ENCODE measurements at places on chromosomes 3 and 15.

DNA sequence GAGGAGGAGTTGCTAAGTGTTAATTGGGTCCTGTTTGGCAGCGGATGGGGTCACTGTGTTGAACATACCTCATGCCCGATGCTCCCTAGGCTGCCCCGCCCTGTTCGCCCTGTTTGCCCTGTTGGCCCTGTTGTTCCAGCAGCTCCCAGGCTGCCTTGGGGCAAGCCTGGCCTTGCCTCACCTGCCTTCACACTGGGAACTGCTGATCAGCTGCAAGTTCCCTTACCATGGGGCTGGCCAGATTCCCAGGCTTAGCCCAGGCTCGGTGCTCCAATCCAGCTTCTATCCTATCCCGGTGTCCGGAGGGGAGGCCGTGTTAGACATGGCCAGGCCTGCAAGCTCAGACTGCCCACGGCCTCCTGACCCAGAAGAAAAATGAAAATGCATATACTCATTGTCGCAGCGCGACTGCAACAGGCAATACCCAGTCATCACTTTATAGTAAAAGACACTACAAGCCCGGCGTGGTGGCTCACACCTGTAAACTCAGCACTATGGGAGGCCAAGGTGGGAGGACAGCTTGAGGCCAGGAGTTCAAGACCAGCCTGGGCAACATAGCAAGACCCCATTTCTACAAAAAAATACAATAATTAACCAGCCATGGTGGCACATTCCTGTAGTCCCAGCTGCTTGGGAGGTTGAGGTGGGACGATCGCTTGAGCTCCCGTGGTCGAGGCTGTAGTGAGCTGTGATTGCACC lies 42.9 kb upstream of the ZNF710 start:
- no peak for DNase-seq

- no peak for DNase-seq
These were observed 188.3 kb downstream of the RSL24D1 start for GRCh38 chr15:55008421-55008820.

- peak; percentile 19 for DNase-seq
These were observed 472.8 kb downstream of the SHQ1 start for GRCh38 chr3:72375237-72376076.

DNA sequence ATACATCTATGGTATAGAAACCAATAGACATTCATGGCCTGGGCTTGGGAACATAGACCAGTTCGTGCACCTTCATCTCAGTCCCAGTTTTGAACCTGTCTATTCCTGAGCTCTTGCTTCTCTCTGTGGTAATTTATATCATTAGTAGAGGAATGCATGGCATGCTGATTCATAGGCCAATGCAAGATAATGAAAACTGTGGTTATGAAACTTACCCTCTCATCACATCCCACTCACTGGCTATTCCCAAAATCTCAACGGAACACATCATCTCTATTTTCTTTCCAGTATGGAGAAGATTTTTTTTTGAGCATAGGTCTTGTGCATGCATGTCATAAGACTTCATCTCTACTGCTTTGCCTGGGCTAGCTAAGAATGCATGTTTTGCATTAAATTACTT lies 18.7 kb upstream of the P2RY12 start:
- no peak for DNase-seq

DNA sequence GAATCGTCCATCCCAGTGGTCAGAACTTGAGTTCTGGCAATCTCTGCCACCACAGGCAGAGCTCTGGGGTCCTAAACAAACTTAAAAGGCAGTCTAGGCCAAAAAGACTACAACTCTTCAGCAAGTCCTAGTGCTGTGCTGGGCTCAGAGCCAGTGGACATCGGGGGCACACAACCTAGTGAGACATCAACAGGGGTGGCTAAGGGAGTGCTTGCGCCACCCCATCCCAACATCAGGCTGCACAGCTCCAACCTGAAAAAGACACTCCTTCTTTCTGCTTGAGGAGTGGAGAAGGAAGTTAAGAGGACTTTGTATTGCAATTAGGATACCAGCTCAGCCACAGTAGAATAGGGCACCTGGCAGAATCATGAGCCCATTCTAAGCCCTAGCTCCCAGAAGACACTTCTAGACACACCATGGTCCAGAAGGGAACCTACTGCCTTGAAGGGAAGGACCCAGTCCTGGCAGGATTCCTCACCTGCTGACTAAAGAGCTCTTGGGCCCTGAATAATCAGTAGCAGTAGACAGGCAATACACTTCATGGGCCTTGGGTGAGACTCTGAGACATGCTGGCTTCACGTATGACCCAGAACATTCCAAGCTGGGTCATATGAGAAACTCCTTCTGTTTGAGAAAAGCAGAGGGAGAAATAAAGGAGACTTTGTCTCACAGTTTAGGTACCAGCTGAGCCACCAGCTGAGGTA lies 72.0 kb downstream of the TFDP2 start:
- no peak for DNase-seq

GRCh38 chr3:84444726-84445521 lies 513.9 kb upstream of the CADM2 start:
- no peak for DNase-seq

GRCh38 chr3:965826-966225 lies 127.0 kb upstream of the CNTN6 start:
- no peak for DNase-seq

DNA sequence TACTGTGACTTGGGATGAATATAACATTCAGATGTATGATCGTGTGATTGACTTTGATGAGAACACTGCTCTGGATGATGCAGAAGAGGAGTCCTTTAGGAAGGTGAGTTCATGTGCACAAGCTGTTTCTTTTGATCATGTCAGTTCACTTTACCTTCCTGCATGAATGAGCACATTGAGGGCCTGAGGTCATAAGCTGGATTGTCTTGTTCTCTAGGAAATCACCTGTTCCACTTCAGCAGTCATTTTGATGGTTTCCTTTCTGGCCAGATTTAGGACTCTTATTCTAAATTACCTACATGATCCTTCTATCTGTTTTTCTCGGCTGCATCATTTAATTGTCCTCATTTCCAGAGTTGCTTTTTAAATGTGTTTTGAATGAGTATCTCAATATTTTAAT lies 4.1 kb downstream of the RCN2 start:
- DNase-seq, result no peak

GRCh38 chr3:4425707-4426106 lies 41.4 kb downstream of the SUMF1 start:
- no peak for DNase-seq

- no peak for DNase-seq
These were observed 248.7 kb upstream of the CBLB start for GRCh38 chr3:106117490-106117858.

DNA sequence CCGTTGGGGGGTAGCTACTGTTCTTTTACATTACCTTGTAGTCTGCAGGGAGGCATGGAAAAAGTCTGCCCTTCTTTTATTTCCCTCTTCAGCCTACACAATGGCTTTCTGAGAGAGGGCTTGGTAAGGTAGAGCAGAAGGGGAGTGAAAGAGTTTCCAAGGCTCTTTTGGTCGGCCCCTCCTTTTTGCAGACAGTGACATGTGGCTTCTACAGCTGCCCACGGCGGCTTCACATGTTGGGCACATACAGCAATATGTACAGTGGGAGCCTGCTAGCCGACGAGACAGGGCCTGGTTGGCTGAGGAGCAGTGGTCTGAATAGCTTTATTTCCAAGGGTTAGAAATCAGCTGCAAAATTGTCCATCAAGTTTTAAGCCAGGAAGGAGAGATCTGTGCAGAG lies 4.0 kb downstream of the INAFM2 start:
- DNase-seq, result no peak

DNA sequence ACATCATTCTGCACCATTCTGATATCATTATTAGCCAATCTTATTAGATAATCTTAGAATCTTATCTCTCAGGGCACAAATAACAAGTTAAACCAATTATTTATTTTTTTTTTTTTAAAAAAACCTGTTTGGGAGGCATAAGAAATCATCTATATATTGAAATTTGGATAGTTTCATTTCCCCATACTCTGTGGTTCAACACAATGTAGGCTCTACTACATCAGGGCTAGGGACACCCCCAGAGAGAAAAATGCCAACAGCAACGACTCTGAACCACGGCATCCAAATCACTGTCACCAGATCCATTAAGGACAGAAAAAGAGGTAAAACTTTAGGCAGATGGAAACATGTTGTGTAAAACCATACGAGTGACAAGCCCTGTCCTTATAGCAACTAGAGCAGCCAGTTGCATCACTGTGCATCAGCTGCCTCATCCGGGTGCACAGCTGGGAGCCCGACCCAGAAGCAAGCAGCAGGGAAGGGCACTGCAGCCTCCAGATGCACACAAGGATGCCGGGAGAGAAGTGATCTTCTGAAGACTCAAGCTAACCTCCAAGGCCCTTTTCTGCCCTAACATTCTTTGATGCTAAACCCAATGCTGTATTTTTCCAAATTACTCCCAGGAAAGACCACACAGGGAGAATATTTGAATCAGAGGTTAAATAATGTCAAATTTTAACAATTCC lies 381.1 kb downstream of the CTNNB1 start:
- no peak for DNase-seq

DNA sequence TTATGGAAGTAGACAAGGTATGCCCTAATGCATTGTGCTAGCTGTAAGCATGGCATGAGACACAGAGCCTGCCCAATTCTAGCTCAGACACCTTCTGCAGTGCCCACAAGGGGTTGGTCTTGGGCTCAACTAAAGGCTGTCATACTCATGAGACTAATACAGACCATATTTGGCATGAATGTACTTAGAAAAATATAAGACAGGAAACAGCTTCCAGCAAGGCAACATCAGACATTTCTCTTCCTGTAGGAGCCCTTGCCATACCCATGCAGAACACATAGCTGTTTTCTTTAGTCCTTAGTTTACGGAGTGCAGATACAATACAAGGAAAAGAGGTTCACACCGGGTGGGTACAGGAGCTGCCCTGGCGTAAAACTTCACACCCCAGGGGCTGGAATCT lies 30.5 kb upstream of the NR1I2 start:
- no peak for DNase-seq

GRCh38 chr3:138608322-138609135 lies at the start of gene FAIM:
TSS of gene FAIM (plus strand) at chr3:138608771. CDS start at chr3:138619727, 10,956 bp downstream.
- peak; percentile 12 for DNase-seq

DNA sequence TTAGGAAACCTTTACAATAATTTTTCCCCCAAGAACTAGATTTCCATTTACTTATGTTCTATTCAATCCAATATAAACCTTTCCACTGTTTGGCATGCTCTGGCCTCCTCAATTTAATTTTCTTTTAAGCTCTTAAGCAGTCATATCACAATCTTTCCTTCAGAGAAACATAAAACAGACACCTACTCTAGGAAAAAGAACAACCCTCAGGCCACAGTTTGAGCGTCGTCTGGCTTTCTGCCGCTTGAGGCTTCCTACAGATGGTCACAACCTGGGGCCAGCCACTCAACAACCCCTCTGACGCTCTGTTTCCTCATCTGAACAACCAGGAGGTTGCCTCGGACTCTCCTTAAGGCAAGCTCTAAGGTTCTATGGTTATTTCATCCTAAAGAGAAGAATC lies 143.3 kb downstream of the ADAMTS17 start:
- no peak for DNase-seq

DNA sequence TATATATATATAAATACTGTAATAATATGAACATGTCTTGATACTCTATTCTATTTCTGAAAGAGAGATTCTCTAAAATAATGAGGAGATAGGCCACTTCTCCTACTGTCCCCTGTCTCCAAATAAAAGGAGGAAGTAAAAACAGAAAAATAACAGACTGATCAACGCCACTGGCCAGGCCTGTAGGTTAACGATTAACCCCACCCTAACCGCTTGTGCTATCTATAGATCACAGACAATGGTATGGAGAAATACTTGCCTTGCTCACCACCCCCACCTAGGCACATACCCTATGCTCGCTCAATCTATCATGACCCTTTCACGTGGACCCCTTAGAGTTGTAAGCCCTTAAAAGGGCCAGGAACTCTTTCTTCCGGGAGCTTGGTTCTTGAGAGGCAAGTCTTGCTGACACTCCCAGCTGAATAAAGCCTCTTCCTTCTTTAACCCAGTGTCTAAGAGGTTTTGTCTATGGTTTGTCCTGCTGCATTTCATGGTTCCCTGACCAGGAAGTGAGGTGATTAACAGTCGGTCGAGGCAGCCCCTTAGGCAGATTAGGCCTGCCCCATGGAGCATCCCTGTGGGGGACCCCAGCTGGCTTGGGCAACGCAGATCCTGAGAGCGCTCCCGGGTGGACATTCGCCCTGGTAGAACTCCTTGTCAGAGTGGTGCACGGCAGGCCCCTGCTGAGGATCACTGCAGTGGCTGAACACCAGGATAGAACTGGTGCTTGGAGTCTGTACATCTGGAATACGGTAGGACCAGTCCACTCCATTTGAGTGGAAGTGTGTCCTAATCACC lies 521.8 kb upstream of the CNTN3 start:
- no peak for DNase-seq

- DNase-seq, result no peak
These were observed 8.8 kb downstream of the UBL7 start for GRCh38 chr15:74451861-74452835.

All from stimulated activated CD4-positive, alpha-beta T cell treated with anti-CD3 and anti-CD28 coated beads, Interleukin-1b, Interleukin-23, amount 100 ng/mL, for 1 hour (primary cell).